NCI-H1105 (cell line): ENCODE measurements at places on chromosomes 1 and 21.
A peak's percentile ranks its signal among the peaks of the same experiment; 100 is the strongest.

DNA sequence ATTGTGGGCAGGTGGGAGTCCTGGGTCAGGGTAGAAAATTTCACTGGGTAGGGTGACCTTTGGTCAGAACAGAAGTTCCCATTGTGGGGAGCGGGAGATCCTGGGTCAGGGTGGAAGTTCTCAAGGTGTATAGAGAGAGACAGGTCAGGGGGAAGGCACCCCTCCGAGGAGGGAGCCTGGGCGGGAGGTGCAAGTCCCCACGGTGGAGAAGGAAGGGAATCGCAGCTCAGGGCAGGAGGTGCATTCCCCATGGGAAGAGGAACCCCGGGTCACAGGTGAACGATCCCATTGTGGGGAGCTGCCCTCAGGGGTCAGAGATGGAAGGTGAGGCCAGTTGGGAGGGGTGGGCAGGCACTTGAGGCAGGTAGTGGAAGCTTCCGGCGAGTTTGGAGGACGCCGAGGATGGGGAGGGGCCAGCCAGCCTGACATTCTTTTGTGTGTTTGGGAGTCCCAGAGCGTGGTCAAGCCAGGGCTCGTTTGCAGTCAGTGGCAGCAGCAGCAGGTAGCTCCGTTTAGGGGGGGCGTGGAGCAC, 637 bp downstream of the LYPLA2 start:
- DNase-seq, result peak; percentile 23

DNA sequence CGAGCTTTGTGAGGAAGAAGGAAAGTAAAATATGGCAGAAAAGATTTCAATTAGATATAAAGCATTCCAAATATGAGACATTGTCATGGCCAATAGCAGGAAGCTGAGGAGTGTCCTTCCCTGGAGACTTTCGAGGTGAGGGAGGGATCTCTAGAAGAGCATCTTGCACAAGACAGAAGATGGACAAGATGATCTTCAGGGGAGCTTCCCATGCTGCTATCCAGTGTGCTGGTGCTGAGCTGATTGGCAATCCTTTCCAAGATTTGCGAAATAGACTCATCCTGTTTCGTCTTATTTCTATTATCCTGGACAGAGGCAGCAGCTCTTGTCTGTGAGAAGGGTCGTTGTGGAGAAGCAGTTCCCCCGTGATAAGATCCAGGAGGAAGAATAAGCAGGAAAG, 342.0 kb upstream of the CAMK1G start:
- DNase-seq, result no peak

GRCh38 chr1:212669102-212669501, 30.5 kb downstream of the BATF3 start:
- DNase-seq, result no peak

DNA sequence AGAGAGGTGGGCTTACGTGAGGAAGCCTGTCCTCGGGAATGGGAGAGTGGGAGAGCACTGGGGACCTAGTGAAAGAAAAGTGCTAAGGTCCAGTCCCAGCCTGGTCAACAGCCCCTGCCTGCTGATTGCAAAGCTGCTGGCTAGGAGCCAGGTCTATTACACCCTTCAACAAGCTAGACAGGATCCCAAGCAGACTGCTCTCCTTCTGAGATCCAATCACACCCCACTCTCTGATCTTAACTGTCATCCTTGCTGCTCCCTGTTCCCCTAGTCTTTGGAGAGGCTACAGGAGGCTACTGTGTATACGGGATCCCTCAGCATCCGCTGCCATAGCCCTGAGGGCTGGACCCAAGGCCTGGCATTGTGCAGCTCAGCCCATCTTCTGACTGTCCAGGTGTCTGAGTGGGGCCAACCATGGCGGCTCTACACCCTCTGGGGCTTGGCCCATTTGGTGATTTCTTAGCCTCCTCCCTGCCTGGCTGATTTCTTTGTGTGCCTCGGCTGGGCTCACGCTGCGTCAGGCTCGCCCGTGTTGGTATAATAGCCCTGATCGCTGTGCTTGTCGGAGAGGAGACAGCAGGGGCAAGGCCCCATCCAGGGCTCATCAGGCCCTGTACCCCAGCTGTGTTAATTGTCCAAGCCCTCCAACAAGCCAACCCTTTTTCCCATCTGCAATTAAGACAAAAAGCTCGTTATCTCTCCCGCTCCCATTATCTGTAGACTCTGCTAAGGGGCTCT, 43.9 kb downstream of the NAV1 start:
- DNase-seq, result peak; percentile 71

GRCh38 chr1:157963713-157964112, 29.7 kb upstream of the KIRREL1 start:
- peak; percentile 61 for DNase-seq

- DNase-seq, result peak; percentile 40
These were observed 38.6 kb upstream of the RCAN3 start for GRCh38 chr1:24463776-24464735.

DNA sequence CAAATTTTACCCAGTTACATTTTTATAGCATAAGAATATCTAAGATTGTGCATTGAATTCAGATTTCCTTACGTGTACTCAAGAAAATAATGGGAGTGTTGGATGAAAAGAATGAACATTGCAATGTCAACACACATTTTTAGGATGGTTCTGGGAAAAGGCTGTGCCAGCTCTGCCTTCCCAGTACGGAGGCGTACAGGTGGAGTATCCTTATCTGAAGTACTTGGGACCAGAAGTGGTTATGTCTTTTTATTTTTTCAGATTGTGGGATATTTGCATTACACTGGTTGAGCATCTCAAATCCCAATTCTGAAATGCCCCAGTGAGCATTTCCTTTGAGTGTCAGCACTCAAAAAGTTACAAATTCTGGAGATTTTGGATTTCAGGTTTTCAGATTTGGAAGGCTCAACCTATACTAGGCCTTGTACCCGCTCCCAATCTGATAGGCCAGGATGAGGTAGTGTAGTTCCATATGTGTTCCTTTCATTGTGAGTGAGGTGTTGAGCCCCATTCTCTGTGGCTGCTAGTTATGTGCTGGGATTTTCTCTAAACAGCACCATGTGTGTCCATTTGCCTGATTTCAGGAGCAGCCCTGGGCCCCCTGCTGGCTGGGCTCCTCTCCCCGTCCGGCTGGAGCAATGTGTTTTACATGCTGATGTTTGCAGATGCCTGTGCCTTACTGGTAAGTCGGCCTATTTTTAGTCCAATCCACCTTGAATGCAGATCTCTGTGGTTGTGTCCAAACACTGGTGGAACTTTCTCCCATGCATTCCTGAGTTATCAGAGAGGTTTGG, 60.8 kb downstream of the SLC37A1 start:
- DNase-seq, result no peak

DNA sequence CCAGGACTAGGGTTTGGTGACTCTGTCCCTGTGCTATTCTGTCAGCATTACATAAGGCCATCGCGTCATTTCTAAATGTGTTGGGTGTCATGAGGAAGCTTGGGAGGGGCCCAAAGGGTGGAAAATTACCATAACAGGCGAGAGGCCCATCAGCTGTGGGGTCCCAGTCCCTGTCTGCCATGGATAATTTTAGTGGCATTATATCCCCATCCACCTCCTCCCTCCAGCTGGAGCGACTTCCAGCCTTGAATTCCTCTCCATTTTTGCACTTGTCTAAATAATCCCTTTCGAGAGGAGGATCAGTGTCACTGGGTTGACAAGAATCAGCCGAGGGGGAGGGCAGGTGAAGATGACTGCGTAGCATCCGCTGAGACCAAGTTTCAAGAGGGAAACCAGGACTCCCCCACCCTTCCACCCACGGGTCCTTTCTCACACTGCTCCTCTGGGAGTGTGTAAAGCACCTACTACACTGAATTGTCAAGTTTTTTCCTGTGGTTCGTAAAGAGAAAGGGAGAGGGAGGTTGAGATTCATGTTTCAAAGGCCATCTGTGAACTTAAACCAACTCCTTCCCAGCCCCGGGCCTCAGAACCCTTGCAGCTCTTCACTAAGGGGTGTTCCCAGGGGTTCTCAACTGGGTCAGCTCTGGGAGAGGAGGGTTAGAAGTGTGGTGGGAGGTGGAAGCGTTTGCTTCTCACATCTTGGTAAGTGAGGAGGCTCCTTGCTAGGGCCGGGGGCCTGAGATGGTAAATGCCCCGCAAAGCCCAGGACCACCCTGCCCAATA, 29.2 kb downstream of the VASH2 start:
- no peak for DNase-seq

DNA sequence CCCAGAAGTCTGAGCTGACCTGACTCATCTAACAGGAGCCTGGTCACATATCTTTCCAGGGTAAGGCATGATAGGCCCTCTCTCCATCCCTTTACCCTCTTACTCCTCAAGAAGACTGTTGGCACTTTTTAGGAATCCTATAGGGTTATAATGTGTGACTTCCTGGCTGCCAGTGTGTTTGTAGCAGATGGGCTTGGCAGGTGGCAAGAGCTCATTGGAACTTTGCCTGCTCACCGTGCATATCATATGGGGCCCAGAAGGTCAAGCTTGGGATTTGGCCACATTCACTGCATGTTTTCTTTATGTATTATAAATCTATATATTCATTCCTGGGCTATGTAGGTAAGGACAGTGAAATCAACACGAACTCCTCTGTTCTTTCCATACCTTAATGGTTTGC, 5.2 kb downstream of the KAZN start:
- no peak for DNase-seq

DNA sequence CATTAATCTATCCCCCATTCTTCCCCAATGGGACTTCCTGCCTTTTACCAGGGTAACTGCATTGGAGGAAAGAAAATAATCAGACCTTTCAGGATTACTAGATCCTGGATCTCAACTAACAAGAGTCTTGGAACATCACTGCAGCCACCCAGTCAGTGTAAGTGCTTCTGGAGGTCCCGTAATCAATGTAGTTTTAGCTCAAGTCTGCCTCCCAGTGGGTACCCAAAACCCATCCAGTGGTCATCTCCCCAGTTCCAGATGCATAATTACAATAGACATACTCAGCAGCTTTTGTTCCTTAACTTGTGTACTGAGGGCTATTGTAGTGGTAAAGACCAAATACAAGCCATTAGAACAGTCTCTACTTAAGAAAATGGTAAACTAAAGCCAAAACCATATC, 319.1 kb downstream of the GPATCH2 start:
- DNase-seq, result no peak

GRCh38 chr1:22903113-22903512, 69.6 kb downstream of the LACTBL1 start:
- no peak for DNase-seq

DNA sequence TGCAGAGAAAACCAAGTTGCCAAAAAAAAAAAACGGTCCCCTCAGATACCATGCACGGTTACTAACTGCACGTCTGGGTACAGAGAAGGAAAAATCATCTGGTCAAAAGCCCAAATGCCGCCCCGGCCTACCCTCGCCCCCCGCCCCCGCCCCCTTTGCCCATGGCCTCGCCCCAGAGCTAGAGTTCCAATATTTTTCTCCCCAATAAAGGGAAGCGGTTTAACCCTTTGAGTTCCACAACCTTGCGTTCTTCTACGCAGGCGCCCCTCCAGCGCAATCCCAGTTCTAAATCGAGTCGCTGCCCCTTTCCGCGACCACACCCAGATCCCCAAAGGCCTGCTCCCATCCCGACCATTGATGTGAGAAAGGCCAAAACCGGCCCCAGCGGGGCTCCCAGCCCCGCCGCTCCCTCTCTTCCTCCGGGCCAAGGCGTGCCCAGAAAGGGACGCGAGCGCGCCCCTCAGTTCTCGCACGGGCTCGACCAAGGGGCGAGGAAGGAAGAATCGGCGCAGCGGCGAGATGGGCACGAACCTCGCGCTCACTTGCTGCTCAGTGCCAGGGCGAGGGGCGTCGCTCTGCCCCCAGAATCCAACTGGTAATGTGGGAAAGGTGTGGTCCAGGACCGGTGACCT, 797 bp downstream of the WDR47 start:
- DNase-seq, result peak; percentile 59

DNA sequence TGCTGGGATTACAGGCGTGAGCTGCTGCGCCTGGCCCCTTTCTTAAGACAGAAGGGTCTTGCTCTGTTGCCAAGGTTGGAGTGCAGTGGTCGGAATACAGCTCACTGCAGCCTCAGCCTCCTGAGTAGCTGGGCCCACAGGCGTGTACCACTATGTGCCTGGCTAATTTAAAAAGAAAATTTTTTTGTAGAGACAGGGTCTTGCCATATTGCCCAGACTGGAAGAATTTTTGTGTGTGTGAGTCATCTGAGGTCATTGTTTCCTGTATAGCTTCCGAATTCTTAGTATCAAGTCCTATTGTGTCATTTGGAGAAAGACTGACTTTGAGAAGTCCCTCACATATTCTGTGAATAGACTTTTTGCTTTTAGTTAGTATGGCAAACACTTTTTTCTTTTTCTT, 4.7 kb downstream of the SZRD1 start:
- DNase-seq, result no peak

GRCh38 chr1:24707687-24708086, 37.6 kb upstream of the CLIC4 start:
- DNase-seq, result no peak

DNA sequence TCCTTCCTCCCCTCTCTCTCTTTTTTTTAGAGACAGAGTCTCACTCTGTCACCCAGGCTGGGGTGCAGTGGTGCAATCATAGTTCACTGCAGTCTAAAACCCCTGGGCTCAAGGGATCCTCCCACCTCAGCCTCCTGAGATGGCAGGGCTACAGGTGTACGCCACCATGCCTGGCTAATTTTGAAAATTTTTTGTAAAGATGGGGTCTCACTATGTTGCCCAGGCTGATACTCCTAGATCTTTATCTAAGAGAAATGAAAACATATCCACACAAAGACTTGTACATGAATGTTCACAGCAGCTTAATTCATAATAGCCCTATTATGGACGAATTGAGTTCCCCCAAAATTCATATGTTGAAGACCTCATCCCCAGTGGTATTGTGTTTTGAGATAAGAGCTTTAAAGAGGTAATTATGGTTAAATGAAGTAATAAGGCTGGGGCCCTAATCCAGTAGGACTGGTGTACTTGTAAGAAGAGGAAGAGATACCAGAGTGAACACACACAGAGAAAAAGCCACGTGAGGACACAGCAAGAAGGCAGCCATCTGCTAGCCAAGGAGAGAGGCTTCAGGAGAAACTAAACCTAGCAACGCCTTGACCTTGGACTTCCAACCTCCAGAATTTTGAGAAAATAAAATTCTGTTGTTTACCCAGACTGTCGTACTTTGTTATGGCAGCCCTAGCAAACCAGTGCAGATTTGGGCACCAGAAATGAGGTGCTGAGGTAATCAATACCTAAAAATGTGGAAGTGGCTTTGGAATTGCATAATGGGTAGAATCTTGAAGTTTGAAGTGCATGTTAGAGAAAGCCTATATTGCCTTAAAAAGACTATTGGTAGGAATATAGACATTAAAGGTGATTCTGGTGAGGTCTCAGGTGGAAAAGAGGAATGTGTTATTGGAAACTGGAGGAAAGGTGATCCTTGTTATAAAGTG, 13.2 kb downstream of the IFNLR1 start:
- DNase-seq, result no peak
